Panc1 (cell line): ENCODE measurements at places on chromosomes 6 and 20.

- DNase-seq, result no peak
Measured at GRCh38 chr6:106882601-106883518, 91.7 kb downstream of the CD24 start.

DNA sequence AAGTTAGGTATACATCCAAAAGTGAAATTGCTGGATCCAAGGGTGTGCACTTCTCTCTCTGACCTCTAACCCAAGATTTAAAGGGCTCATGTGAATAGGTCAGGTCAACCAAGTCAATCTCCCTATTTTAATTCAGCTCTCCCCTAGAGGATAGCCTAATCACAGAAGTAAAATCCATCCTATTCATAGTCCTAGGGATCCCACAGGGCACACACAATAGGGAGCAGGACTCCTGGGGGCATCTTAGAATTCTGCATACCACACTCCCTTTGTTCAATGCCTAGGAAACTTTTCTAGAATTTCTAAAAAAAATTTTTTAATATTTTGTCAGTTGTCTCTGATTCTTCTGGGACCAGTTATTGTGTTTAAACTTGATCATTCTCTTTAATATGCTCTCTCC, 35.1 kb downstream of the CST9L start:
- DNase-seq, result no peak

DNA sequence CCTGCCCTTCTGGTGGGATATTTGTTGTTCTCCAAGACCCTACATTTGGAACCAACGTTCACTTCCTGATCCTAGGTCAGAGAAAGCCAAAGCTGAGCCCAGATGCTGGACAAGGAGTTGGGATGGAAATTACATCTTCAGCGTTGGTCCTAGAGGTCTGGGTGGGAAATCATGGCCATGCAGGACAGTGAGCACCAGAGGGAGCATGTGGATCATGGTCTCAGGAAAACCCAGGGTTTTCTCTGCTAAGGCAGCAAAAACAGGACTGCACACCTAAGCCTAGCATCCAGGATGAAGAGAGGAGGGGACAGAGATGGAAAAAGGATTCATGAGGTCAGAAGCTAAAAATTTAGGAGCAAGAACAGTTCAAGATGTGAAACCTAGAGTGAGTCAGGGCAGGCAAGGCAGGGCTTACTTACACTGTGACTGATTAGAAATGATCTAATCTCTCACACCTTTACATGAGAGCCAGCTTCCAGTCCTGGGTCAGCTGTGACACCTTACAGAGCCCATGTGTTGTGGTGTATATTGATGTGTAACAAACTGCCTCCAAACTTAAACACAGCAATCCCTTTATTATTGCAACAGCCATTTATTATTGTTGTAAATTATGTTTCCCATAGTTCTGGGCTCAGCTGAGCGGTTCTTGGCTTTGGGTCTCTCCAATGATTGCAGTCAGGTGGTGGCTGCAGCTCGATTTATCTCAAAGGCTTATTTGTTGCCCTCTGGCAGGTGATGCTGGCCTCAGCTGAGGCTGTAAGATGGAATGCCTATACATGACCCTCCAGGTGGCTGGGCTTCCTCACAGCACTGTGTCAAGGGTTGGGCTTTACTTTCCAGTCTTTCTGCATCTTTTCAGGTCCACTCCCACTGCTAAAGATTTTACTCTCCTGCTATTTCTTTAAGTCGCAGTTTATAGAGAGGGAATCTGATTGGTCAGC, 6.5 kb downstream of the C20orf202 start:
- DNase-seq, result no peak

DNA sequence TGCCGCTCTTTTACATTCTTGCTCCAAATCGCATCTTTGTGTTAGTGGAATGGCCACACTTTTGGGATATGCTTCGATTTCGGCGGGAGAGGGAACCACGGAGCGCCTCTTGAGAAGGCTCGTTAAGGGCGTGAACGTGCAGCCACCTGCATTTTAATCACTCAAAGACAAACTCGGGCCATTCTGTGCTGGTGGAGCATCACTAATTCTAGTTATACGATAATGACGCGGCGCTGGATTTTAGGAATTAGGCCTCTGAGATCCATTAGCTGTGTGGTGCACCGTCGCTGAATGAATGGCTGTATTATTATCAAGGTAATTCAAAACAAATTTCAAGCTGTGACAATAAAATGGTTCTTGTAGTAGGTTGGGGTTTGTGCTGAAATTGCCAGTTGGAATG, 305.6 kb downstream of the CDH4 start:
- DNase-seq, result no peak

GRCh38 chr6:147675281-147675680, 166.8 kb downstream of the SAMD5 start:
- no peak for DNase-seq
